ENCODE measurements at places on chromosomes 12 and 14. TPM values are rescaled to one million over a fixed set of nuclear protein-coding genes. Genes with fewer than 3 reads are reported as not detected.

GRCh38 chr14:90388437-90388836 is 8.4 kb upstream of the CALM1 start:
- peak; percentile 80 for DNase-seq

- no peak for DNase-seq
Measured at GRCh38 chr12:104309446-104309993, 6.0 kb downstream of the EID3 start.

GRCh38 chr12:32901553-32901952 is 5.0 kb upstream of the PKP2 start:
- peak; percentile 21 for DNase-seq

DNA sequence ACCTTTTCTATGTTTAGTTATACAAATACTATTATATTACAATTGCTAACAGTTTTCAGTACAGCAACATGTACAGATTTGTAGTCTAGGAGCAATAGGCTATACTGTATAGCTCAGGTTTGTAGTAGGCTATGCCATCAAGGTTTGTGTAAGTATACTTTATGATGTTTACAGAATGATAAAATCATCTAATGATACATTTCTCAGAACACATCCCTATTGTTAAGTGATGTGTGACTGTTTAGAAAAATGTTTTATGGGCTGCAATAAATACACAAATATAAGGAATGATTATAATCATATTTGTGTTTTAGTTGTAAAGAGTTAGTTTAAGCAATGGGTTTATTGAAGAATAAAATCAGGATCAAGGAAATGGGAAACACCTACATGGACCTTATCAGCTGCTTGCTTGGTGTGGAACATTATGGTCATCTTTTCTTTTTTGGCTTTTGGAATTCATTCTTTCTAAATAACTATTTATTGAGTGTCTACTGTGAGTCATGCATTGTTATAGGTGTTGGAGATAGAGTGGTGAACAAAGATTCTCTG is 24.5 kb upstream of the FBXO33 start:
- no peak for DNase-seq

DNA sequence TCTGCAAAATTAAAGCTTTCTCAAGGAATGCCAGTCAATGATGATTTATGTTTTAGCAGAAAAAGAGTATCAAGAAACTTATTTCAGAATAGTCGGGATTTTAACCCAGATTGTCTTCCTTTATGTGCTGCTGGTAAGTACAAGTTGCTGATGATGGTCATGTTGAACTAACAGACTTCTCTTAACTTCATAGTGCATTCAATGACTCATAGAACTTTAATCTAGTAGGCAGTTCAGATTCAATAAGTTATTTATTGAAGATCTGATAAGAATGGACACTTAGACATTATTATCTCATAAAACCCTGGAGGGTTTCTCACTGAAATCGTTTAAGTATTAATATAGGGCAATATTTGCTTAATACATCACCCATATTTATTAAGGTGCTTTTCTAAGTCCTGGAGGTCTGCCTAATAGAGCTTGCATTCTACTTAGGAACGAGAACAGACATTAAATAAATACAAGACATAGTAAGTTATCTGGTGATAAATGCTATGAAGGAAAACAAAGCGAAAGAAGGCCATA is 33.8 kb downstream of the TOGARAM1 start:
- no peak for DNase-seq

DNA sequence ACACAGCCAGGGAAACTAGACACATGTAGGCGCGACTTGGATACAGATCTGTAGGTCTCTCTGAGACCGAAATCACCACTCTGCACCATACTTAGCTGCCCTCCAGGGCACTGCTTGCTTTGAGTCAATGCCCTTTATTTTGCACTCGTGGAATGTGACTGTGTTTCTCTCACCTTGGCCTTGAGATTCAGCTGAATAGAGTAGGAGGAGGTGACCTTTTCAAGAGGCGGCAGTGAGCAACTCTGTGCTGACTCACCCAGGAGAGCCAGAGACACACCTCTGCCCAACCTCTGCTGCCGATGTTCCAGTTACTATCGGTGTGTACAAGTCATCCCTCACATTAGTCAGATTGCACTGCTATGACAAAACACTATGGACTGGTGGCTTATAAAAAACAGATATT is 583.4 kb downstream of the VRK1 start:
- no peak for DNase-seq

SAMD15 gene
- 2.0 TPM for total RNA-seq

- no peak for DNase-seq
Measured at GRCh38 chr12:109695961-109696461, 17.6 kb upstream of the FAM222A start.

GRCh38 chr14:104891121-104891551 is 26.1 kb downstream of the CEP170B start:
- no peak for DNase-seq

DNA sequence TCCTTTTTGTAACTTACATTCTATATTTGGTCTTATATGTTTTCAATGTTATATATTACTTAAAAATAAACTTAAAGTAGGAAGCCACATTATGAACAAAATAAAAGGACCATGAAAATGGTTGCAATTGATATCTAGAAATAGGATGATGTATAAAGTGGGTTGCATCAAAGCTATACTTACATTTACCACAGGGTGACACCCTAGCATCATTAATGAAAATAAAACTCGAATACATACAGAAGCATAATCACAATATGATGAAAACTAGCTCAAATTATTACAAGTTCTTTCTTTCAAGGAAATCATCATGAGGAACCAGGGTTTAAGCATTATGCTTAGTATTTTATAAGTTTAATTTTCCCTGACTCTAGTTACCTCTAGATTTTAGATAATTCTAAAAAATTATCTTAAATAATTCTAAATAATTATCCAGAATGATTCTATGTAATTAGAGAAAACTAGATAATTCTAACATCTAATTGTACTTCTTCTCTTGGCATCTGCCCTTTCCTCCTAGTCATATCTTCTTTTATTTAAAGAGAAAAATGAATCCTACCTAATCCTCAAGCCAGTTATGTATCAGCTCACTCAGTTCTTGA is 31.2 kb downstream of the TAS2R7 start:
- peak; percentile 71 for DNase-seq

DNA sequence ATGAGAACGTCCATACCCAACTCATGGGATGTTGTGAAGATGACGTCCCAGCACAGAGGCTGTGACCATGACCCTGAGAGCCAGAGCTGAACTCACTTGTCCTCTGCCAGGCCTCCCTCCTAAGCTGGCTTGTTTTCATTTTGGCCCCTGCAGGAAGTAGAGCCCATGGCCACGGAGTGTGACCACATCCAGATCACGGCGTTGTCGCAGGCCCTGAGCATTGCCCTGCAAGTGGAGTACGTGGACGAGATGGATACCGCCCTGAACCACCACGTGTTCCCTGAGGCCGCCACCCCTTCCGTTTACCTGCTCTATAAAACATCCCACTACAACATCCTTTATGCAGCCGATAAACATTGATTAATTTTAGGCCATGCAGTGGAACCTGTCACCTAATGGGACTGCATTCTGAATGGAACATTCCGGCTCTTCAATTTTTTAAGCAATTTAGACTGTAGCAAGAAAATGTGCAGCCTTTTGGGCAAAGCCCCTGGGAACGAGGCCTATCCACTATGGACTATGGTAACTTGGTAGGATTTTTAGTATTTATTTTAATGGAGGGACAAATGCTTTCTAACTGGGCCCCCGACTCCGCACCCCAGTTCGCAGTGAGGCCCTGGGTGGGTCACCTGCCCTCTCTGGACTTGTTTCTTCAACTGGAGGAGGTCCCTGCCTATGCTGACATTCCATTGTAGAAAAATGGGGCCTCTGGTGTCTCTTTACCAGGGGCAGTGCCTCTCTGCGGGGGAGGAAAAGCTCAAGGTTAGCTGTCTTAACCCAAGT is 19.6 kb downstream of the OTUB2 start:
- no peak for DNase-seq

DNA sequence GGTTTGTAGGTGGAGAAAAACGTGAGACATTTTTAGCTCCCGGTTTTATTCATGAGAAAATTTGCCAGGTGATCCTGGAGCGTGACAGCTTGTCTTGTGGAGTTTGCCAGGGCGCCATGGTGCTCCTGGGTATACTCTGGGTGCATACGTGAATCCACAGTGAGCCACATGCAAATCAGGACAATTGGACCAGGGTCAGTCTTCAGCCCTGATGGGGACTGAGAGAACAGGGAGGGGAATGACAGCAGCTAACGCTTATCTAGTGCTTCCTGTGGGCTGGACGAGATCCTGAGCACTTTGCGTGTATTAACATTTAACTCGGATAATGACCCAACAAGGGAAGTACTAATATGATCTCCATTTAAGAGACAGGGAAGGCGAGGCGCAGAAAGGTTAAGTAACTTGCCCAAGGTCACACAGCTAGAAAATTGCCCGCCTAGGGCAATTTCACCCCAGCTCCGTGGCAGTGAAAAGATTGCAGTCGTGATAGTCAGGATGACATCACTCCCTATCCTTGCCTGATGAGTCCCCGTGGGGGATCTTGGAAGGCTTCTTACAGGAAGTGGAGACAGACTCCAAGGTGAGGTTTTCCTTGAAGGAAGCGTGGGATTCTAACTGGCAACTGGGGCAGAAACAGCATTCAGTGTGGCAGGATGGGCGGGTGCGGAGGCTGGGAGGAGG is 118.4 kb upstream of the NCOR2 start:
- DNase-seq = peak; percentile 64

- DNase-seq = no peak
Measured at GRCh38 chr12:102021540-102022246, 40.1 kb downstream of the WASHC3 start.

DNA sequence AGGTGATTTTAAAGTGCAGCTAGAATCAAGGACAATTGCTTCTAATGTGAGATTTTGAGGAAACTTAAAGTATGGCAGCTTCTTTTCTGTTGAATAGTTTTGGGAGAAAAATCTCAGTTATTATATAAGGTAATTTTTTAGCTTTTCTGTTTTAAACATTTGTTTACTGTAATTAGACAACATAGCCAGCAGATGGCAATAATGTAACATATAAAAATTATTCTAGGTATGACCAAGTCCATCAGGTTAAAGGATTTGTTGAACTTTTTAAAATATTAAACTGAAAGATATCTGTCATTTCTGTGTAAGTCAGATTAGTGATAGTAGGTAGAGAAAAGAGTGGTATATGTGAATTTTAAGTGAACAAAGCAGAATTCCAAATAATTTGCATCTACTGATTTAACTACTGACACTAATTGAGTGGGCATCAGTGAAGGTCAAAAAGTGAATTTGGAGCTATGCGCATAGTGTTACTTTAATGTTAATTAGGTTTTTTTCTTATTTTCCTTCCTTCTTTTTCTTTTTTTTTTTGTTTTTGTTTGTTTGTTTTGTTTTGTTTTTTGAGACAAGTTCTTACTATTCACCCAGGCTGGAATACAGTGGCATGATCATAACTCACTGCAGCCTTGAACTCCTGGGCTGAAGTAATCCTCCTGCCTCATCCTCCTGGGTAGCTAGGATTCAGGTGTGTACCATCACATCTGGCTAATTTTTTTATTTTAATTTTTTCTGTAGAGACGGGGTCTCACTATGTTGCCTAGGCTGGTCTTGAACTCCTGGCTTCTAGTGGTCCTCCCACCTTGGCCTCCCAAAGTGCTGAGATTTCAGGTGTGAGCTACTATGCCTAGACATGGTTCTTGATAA is 18.6 kb downstream of the PRORP start:
- peak; percentile 62 for DNase-seq

- DNase-seq = no peak
Measured at GRCh38 chr12:130167537-130167936, 5.3 kb downstream of the FZD10 start.

TAS2R19 gene
- 6.3 TPM for total RNA-seq

DNA sequence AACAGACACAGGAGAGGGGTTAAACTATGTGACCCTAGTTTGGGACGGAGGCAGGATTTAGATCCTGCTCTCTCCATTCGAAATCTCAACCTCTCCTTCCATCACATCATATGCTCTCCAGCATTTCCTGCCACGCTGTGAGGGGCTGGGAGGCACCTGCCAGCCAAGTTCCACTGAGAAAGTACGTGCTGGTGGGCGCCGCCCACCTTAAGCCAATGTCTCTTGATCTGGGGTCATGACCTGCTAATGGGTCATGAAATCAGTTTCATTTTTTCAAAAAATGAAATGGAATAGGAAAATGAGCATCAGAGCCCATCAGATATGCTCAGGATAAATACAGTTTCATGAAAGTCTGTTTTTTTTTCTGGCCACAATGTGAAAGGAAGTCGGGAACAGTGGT is 7.2 kb downstream of the MCRS1 start:
- no peak for DNase-seq

GRCh38 chr12:65123435-65124063 is 2.4 kb upstream of the WIF1 start:
- peak; percentile 54 for DNase-seq

DNA sequence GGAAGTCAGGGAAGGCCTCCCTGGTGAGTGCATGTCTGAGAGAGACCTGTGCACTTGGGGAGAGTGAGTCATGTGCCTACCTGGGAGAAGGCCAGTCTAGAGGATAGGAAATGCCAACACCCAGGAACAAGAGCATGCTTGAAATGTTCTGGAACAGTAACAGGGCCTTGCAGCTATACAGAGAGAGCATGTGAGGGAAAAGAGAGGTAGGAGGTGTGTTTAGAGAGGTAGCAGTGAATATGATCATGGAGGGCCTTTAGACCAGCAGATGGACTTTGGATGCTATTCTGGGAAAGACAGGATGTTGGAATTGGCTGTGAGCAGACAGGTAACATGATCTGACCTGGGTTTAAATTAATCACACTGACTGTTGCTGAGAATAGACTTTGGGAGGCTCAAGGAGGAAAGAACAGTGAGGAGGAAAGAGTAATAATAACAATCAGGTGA is 1143.6 kb downstream of the FLRT2 start:
- no peak for DNase-seq

DNA sequence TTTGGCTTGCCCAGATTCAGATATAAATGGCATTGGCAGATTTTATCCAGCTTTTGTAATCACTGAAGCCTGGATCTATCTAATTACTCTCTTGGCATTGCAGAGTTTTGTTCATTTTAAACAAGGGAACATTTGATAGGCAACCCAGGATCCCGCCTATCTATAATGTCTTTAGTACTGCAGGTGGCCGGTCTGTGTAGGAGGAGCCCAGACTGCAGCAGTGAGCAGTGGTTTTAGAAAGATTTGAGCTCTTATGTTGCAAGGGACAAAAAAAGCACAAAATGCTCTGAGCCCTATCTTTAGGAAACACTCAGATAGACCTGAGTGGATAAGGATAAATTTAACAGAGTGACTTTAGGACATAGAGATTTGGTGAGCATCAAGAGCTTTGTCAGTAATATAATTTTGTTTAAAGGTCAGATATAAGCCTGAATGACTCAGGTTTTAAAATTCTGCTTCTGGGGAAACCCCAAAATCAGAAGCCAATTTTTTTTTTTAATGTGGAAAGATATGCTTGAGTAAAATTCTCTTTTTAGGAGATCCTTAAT is 165.5 kb downstream of the SLC5A8 start:
- peak; percentile 65 for DNase-seq

GRCh38 chr12:121858662-121859572 is at the start of gene HPD:
TSS of gene HPD (minus strand) at chr12:121858859. CDS start at chr12:121858823, 36 bp downstream.
- peak; percentile 95 for DNase-seq

PLA2G1B gene
- total RNA-seq = not detected

Measured in fibroblast of the aortic adventitia (primary cell).